Inflammatory macrophage treated with lipopolysaccharide for 1 hour (primary cell): ENCODE measurements at places on chromosomes 6 and 20.

GRCh38 chr20:5947276-5947675 is 3.1 kb downstream of the TRMT6 start:
- peak; percentile 93 for DNase-seq

DNA sequence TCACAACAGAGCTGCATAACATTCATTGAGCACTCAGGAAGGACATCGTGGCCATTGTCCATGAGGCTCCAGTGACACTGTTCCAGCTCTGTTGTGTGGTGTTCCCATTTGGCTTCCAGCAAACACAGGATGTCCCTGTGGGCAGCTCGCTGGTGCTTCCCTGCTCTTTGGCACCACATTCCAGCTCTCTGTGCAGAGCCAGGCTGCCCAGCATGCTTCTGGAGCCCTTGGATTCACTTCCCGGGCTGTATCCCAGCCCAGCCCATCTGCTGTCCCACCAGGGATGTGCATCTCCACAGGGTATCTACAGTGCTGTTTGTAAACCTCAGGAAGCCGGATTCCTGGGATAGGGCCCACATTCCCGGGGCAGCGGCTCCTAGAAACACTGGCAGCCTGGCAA is 57.2 kb downstream of the CTCFL start:
- no peak for DNase-seq

- no peak for DNase-seq
Measured at GRCh38 chr6:16359563-16359962, 121.2 kb downstream of the GMPR start.

DNA sequence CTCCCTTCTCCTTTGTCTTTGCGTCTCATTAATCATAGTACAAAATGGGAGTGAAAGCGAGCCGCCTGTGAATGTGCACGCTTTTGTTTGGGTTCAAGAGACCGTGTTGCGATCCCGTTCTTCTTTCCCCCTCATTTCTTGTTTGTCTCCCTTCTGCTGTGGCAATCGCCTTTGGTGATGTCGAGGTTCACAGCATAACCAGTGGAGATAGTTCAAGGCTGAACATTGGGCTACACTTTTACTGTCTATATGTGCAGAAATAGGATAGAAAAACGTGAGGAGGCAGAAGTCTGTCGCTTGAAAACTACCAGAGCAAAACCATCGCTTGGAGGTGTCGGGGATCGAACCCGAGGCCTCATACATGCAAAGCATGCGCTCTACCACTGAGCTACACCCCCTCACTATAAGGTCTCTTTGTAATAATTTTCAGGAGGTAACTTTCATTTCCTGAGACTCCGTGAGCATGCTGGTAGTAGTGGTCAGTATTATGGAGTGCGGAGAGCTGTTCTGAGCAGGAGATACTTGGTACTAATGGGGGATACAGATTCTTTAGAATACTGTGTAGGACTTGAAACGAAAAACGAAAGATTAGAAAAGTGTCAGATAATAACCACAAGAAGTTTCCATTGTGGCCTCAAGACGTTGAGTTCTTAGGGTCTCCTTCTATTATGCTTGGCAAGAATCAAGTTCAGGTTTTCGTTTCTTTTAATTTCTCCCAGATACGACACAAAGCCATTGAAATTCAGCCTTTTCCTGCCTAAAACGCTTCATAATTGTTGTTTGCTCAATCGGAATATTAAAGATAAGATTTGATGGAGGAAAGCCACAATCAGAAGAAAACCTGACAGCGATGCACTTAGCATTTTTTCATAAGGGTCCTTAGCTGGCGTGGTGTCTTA is 106.6 kb downstream of the TRIM27 start:
- DNase-seq, result no peak

DNA sequence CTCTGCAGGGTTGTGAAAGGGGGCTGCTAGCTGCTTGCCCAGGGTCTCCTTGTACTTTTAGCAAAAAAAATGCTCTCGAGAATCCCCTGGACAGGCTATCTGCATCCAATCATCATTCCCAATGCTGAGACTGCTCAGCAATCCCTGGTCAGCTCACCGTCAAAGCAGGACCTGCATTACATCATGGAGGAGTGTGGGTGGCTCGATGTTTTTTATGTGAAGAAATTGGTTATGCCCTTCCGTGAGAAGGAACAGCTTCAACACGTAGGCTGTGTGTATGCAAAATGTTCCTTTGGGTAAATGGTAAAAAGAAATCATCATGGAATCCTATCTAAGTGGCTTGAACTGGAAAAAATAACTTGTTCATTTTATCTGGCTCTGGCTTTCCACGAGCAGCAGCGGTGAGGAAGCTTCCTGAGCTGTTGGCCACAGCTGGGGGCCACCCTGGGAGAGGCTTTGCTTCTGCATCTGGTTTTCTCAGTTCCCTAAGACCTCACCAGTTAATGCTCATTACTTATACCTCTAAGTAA is 111.4 kb downstream of the FYN start:
- DNase-seq, result peak; percentile 51

GRCh38 chr6:32854376-32855178 is 585 bp downstream of the PSMB9 start:
- DNase-seq, result peak; percentile 71

GRCh38 chr20:39270837-39271604 is 308.9 kb downstream of the DHX35 start:
- DNase-seq, result no peak

GRCh38 chr6:129774697-129775447 is 64.9 kb upstream of the ARHGAP18 start:
- DNase-seq, result peak; percentile 87

GRCh38 chr20:16554766-16555543 is 18.3 kb downstream of the KIF16B start:
- DNase-seq, result no peak

DNA sequence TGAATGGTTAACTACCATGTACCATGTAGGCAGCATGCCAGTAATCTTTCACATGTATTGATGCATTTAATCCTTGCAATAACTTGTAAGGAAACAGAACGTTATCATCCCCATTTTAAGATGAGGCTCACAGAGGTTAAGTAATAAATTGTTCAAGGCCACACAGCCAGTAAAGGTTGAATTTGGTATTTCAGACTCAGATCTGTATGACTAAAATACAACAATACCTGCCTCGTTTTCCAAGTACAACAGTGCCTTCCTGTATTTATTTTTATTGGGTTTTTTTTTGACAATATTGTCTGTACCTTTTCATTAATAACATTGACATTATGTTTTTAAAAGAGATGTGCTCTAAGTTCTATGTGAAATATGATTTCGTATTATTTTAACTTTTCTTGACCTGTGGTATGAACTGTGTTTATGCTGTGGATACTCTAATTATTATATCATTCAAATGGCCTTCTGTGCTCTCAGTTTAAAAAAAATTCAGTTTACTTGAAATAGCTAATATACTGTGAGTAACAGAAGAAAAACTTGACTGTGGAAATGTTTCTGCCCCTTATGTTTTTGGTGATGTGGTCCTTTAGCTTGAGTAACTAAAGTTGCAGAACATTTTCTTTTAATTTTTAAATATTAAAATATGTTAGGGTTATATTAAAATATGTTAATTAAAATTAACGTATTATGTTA is 39.7 kb downstream of the XRN2 start:
- no peak for DNase-seq

- no peak for DNase-seq
Measured at GRCh38 chr6:138204792-138205384, 13.4 kb downstream of the PBOV1 start.

GRCh38 chr6:136822046-136822375 is 381 bp upstream of the PEX7 start:
- DNase-seq, result peak; percentile 72
